ENCODE measurements at places on chromosomes 3 and 15.

- DNase-seq: no peak
Measured at GRCh38 chr3:131612745-131613144, 110.0 kb upstream of the MRPL3 start.

DNA sequence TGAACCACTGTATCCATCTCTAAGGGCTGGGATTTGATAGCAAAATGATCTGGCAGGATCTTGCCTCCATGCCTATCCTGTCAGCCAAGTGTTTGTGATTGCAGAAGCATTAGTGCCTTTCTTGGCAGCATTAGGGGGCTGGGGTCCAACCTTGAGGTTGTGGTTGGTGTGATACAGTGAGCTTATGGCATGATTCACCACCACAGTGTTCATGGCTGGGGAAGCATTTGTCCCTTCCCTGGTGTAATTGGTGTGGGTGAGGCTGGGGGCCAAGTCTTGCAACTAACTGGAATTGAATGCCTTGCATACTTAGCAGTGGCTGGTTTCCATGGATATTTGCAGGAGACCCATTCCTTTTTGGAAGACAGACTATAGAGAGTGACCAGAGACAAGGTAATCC lies 271.0 kb upstream of the TBL1XR1 start:
- no peak for DNase-seq

- DNase-seq: no peak
Measured at GRCh38 chr15:87401973-87402372, 854.6 kb downstream of the NTRK3 start.

DNA sequence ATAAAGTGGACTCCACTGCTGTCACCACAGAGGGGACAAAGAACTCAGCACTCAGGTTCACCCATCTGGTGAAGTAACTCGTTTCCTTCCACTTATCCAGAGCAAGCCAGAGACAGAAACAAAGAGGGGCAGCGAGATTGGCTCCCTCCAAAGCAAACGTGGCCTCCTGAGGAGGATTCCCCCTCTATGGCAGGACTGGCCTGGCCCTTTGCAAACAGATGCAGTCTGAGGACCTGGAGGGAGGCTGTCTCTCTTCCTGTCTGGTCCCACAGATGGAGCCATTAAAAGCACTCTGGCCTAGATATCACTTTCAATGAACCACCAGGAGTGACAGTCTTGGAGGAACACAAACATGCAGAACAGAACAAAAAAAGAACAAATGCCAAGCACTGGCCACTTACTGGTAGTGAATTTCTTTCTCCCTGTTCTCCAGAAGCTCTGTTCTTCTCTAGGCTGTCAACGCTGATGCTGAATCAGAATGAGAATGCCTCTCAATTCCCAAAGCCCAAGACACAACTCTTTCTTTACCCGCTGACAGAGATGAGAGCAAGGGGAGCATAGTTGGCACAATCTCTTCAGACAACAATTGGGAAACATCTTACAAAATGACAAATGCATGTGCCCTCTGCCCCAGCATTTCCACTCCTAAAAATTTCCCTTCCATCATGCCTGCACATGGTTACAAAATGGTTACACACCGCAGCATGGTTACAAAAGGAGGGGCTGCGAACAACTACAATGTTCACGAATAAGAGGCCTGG lies 14.3 kb downstream of the KLHL25 start:
- no peak for DNase-seq

DNA sequence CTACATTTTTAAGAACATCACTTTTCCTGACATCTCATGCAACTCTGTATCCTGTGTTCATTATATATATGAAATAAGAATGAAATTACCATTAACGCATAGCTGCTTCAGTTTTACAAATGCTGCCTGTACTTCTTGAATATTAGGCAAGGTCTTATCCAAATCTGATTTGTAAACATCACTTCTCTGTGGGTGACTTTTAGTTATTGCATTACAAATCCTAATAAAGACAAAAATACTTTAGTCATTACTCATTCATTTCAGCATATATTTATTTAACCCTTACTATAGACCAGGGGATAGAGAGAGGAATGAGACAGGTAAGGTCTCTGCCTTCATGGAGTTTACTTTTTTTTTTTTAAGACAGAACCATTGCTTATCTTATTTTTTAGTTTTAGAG lies 36.8 kb downstream of the MTMR10 start:
- no peak for DNase-seq

GRCh38 chr15:38991126-38991525 lies 426.5 kb upstream of the RASGRP1 start:
- no peak for DNase-seq

GRCh38 chr3:128353991-128354687 lies 112.6 kb downstream of the DNAJB8 start:
- no peak for DNase-seq

DNA sequence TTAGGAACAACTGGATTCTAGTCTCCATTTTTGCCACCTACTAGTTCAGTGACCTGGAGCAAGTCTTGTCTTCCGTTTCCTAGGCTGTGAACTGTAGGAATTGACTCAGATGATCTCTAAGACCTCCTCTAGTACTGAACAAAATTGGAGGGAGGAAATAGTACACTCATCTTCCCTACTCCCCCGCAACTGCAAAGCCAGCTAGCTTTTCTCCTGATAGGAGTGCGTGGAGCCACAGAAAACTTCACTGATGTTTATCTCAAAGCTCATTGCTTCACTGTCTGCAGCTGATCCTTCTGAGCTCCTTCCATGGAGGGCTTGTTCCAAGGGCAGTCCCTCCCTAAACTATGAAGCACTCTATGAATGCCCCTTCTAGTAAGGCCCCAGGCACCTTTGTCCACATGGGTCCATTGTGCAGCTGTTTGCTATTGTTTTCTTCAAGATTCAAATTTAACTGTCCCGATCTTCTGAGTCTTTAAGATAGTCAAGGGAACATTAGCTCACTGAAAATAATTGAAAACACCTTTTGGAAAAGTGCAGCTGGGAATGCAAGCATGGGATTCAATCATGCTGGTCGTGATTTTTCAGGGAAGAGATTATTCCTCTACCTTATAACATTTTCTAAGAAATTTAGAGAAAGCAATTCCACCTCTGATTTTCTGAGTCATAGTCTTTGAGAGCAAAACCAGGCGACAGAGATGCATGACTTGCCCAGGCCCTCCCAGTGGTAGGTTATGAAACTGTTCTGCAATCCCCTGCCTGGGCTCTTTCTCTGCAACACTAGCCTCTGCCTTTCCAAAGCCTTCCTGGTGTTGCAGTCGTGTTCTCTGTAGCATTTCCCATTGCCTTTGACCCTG lies 24.3 kb downstream of the FILIP1L start:
- no peak for DNase-seq

DNA sequence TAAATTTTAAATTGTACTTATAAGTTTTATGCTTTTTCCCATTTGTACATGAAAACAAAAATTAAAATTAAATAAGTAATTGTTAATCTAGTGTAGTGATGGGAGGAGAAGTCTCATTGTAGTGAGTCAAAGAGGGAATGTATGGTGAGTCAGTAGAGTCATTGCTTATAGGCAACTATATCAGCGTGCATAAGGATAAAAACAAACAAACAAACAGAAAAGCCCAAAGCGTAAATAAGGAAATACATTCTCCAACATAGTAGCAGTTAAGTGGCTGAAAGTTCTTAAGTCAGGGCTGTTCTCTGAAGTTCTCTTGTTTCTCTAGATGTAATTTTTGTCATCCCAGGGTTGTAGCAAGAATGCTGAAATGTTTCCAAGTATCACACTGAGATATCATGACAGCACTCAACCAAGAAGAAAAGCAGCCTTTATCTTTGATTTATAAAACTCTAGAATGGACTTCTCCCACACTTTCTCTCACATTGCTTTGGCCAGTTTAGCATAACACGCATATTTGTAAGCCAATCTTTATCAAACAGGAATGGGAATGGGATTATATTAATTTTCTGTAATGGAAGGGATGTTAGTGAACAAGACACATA lies 184.1 kb upstream of the TP63 start:
- DNase-seq: no peak

DNA sequence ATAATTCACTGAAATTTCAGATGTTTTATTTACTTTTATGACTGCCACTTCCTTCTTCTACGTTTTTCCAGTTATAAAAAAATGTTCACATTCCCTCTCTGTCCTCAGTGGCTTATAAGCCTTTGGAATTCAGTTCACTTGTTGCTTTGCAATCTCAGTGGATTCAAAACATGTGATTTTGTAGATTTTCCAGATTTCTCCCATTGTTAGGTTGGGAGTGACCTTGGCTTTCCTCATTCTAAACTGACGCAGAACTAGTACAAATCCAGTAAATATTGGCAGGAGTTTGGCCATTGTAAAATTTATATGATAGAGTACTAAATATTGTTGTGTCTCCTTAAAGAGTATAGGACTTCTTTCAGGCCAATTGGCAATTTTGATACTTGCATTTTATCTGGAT lies 812.3 kb upstream of the ROBO1 start:
- no peak for DNase-seq

- DNase-seq: no peak
Measured at GRCh38 chr3:30988769-30989168, 94.3 kb upstream of the GADL1 start.

GRCh38 chr3:9946112-9947024 lies 5.8 kb downstream of the PRRT3 start:
- DNase-seq: peak; percentile 50

DNA sequence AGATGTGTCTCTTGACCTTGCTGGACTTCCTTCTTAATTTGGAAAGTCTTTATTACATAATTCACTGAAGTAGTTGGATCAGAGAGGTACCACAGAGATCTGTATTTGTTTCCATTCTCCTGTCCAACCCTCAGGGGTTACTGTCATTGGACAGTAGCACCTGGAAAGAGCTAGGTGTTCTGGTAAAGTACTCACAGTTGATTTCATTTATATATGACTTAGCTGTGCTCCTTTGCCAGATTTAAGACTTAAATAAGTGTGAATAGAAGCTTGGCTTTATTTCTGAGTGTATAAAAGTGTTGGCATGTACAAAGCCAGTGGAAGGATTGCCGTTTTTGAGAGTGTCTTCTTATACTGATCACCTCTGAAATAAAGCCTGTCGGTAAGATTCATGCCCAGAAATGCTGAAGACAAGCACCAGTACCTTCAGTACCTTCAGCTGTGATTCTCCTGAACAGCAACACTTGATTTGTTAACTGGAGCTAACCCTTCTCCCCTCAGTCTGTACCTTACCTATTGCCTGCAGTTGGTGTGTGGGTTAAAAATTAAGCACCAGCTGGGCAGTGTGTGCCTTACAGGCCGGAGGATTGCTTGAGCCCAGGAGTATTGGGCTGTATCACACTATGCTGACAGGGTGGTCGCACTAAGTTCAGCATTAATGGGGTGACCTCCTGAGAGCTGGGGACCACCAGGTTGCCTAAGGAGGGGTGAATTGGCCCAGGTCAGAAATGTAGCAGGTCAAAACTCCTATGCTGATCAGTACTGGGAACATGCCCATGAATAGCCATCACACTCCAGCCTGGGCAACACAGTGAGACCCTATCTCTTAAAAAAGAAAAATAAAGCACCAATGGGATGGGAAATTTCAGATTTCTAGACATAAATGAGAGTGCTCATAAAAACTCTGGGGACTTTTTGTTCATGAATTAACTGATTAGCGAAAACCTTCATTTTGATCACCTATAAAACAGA lies 197.7 kb downstream of the FNDC3B start:
- no peak for DNase-seq

DNA sequence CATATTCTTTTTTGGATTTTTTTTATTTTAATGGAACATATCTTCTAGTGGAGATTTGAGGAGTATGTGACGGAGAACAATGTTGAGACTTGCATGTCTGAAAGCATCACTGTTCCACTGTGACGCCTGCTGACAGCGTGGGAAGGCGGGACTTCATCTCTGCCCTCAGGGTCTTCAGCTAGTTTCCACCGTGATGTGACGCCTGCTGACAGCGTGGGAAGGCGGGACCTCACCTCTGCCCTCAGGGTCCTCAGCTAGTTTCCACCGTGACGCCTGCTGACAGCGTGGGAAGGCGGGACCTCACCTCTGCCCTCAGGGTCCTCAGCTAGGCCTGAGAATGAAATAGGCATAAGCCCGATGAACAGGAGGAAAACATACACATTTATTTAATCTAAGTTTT lies 70.7 kb downstream of the LMLN start:
- no peak for DNase-seq

- DNase-seq: no peak
Measured at GRCh38 chr3:133542871-133543270, 30.6 kb upstream of the CDV3 start.

GRCh38 chr3:4310971-4311370 lies 7.8 kb downstream of the SETMAR start:
- DNase-seq: no peak

GRCh38 chr3:171851660-171852058 lies 8.5 kb downstream of the TMEM212 start:
- no peak for DNase-seq

- DNase-seq: peak; percentile 29
Measured at GRCh38 chr3:150762662-150763121, 277 bp downstream of the SIAH2 start.

DNA sequence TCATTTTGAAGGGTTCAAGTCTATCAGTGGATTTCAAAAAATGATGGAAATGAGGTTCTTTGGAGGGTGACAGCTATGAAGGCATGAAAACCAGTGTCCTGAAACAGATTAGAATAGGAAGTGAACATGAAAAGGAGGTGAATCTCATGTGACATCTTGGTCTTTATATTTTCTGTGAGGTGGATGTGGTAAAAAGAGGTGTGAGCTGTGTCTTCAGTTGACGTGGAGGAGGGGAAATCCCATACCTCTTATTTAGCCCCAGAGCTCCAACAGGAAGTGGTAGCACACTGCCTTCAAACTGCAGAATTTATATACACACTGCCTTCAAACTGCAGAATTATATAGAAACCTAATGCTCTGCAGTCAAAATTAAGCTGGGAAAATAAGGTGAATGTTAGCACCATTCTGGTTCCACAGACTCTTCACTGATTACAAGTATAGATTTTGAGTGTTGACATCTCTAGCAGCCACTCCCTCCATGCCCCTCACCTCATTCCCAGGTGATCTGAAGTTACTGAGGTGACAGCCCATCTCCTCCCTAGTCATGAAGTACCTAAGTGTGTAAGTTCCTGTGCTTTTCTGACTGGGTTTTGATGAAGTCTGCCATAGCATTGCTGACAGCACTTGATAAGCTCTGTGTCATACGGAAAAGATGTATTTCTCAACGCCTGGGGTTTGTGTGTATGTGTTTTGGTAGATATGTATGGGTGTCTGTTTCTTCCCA lies 2.7 kb downstream of the RAB8B start:
- no peak for DNase-seq

DNA sequence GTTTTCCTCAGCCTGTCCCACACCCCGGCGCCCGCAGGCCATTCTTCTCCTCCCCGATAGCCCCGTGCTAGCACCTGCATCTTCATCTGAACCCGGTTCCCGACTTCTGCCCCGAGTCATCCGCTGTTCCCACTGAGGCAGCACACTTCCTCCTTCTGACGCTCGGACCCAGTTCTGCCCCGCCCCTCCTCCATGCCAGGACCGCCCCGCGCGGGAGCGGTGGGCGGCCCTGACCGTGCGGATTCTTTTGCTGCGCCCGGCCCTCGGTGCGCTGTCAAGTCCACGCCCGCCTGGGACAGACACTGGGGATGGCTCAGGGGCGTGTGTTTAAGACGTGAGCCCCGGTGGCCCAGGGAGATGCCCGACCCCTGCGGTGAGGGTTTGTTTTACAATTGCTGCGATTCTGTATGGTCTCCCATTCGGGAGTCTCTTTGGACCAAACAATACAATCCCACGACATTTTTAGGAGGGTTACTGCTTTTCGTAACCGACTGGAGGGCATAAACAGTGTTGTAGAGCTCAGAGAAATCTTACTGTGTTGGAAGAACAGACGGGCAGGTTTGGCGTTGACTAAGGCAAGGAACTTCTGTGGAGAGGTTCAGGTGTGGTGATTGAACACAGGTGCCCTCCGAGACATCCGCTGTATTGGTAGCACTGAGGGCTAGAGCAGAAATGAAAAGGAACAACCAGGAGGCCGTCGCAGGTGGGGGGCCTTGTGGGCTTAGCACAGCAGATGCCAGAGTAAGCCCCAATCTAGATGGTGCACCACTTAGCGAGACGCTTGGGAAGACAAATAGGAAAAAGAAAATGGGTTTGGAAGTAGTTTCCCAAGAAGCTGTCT lies 716 bp downstream of the PTPN23 start:
- peak; percentile 41 for DNase-seq
